ENCODE measurements at places on chromosomes 16 and 17.
A peak's percentile ranks its signal among the peaks of the same experiment; 100 is the strongest.

- DNase-seq: no peak
These were observed 240.1 kb downstream of the HAPSTR1 start for GRCh38 chr16:9331503-9331902.

DNA sequence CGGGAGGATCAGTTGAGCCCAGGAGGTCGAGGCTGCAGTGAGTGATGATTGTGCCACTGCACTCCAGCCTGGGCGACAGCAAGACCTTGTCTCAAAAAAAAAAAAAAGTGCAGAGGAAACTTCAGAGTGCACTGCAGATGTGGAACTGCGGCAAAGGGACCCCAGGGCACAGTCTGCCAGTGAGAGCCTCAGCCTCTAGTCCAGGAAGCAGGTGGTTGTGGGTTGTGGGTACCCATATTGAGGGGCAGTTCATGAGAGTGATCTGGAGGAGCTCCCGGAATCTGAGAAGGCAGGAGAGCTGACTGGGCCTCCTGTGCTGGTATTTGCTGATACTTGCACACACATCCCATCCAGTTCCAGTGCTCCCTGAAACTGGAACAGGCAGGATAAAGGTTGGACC, 13.1 kb downstream of the FOXN1 start:
- no peak for DNase-seq

- no peak for DNase-seq
These were observed 49.5 kb downstream of the DNAH2 start for GRCh38 chr17:7767004-7767403.

GRCh38 chr16:73065632-73066330, 17.9 kb upstream of the ZFHX3 start:
- DNase-seq: no peak

DNA sequence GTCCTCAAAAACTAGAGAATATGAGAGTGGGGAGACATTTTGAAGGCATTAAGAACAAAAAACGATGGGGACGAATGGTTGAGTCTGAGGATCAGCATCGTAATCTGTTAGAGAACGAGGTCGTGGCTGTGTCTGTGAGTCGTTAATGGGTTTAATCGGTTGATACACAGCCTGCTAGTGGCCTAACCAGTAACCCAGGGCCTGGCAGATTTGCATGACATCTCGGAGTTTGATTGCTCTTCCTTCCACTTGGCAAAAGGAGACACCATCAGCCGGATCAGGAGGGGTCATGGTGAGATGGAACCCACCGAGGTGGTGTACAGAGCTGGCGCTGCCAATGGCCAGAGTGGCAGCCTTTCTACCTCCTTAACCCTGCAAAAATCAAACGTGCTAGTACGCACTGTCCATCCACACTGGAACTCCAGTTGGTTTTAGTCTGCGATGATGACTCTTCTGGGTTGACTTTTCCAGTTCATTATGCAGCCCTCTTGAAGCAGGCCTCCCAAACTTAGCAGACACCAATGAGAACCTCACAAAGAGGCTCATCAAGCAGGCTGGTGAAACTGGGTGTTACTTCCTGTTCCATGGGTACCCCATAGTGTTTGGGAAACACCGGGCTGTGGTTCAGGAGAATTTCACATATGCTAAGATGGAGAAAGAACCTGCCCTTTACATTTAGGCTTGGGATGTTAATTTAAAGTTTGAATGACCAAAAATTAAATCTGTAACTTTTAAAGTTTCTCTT, 4.1 kb downstream of the HS3ST3B1 start:
- DNase-seq: no peak

DNA sequence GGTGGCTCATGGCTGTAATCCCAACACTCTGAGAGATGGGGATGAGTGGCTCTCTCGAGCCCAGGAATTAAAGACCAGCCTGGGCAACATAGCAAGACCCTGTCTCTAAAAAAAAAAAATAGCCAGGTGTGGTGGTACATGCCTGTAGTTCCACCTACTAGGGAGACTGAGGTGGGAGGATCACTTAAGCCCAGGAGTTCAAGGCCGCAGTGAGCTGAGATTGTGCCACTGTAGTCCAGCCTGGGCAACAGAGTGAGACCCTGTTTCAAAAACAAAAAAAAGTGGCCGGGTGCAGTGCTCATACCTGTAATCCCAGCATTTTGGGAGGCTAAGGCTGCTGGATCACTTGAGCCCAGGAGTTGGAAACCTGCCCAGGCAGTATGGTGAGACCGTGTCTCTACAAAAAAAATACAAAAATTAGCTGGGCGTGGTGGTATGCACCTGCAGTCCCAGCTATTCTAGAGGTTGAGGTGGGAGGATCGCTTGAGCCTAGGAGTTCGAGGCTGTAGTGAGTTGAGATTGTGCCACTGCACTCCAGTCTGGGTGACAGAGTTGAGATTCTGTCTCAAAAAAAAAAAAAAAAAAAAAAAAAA, 3.0 kb downstream of the C16orf54 start:
- DNase-seq: no peak

GRCh38 chr17:55420067-55420775, 1.4 kb downstream of the MMD start:
- no peak for DNase-seq

GRCh38 chr17:18381158-18381952, 3.8 kb downstream of the EVPLL start:
- no peak for DNase-seq

- no peak for DNase-seq
These were observed 9.5 kb downstream of the SULT1A2 start for GRCh38 chr16:28587386-28587785.

DNA sequence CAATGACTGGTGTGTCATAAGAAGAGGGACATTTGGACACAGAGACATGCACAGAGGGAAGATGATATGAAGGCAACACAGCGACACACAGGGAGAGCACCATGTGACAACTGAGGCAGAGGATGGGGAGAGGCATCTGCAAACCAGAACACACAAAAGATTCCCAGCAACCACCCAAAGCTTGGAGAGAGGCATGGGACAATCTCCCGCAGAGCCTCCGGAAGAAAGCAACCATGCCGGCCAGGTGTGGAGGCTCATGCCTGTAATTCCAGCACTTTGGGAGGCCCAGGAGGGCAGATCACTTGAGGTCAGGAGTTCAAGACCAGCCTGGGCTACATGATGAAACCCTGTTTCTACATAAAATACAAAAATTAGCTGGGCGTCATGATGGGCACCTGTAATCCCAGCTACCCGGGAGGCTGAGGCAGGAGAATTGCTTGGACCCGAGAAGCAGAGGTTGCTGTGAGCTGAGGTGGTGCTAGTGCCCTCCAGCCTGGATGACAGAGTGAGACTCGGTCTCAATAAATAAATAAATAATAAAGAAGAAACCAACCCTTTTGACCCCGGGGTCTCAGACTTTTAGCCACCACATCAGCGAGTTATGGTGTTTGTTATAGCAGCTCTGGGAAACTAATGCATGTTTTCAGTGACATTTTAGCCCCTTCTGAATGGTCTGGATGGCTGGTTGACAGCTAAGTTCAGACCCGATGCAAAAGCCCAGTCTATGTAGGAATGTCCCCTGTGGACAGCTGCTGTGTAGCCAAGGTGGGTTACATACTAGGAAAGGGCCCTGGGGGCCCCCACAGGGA, 13.8 kb upstream of the PLCG2 start:
- DNase-seq: no peak

- DNase-seq: peak; percentile 58
These were observed 52.0 kb upstream of the AMZ2 start for GRCh38 chr17:68195667-68196393.

- DNase-seq: no peak
These were observed 31.0 kb downstream of the CFDP1 start for GRCh38 chr16:75402159-75402820.

DNA sequence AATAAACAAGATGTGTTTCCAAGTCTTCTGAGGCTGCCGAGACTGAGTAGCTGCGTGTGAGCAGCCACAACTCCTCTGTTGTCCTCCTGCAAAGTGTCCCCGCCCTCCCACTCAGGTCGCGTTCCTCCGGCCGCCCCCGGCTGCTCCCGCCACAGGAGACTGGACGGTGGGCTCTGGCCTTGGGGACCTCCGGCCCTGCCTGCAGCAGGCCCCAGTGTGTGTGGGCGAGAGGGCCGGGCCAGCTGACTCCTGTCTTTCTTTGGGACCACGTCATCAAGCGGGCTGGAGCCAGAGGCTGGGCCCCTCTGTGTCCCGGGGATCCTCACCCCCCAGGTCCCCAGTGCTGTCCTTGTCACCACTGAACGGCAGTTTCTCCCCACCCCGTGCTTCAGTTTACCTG, 175.3 kb downstream of the NPIPB11 start:
- no peak for DNase-seq

DNA sequence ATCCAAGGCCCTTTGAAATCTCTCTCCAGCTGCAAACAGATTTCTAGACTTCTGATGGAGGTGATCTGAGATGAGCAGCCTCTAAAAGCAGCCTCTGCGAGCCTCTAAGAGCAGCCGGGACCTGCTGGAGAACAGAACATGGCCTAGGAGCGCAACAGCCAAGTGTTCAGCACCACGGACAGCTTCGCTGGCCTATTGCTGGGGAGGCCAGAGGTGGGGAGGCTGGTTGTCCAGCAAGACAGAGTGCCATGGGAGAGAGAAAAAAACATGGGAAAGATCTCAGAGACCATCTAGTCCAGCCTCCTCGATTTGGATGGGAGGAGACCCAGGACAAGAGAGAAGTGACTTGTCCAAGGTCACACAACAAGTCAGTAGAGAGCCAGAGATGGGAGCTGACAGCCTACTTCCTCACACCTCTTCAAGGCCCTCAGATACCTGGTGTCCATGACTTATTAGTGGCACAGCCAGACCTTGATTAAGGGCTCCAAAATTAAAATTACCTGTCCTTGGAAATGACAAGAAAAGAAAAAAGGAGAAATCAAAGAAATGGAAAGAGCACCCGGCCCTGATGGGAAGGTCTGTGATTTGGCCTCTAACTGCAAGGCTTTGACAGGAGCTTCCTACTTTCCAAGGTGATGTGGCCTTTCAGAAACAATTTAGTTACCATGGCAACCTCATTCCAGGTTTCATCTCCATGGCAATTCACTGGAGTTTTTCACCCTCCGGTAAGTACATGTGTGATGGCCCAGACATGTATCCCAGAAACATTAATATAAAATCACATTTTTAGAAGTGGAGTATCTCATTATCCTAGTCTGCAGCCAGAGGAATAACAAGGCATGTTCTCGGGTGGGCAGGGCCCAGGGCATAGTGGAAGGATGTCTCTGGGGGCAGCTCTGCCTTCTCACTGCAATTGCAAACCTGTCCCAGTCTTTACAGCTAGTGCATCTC, 14.5 kb downstream of the RPRML start:
- no peak for DNase-seq

- peak; percentile 6 for DNase-seq
These were observed 23.5 kb downstream of the AATF start for GRCh38 chr17:36972186-36972700.

GRCh38 chr16:67801241-67801640, 5.1 kb downstream of the RANBP10 start:
- no peak for DNase-seq

DNA sequence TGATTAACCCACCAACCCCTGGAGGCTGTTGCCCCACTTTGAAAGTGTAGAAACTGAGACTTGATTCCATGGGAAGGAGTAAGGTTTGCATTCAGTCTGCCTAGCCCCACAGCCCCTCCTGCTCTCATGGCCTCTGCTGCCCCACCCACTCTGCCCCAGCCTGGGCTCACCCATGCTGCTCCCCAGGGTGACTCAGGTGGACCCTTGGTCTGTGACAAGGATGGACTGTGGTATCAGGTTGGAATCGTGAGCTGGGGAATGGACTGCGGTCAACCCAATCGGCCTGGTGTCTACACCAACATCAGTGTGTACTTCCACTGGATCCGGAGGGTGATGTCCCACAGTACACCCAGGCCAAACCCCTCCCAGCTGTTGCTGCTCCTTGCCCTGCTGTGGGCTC, 6.5 kb downstream of the PRSS41 start:
- DNase-seq: no peak

GRCh38 chr16:69412287-69412686, 12.1 kb upstream of the CYB5B start:
- no peak for DNase-seq

GRCh38 chr17:77691216-77692085, 267.1 kb upstream of the TNRC6C start:
- DNase-seq: no peak

GRCh38 chr17:79851461-79851817, 12.2 kb upstream of the CBX4 start:
- DNase-seq: peak; percentile 93

DNA sequence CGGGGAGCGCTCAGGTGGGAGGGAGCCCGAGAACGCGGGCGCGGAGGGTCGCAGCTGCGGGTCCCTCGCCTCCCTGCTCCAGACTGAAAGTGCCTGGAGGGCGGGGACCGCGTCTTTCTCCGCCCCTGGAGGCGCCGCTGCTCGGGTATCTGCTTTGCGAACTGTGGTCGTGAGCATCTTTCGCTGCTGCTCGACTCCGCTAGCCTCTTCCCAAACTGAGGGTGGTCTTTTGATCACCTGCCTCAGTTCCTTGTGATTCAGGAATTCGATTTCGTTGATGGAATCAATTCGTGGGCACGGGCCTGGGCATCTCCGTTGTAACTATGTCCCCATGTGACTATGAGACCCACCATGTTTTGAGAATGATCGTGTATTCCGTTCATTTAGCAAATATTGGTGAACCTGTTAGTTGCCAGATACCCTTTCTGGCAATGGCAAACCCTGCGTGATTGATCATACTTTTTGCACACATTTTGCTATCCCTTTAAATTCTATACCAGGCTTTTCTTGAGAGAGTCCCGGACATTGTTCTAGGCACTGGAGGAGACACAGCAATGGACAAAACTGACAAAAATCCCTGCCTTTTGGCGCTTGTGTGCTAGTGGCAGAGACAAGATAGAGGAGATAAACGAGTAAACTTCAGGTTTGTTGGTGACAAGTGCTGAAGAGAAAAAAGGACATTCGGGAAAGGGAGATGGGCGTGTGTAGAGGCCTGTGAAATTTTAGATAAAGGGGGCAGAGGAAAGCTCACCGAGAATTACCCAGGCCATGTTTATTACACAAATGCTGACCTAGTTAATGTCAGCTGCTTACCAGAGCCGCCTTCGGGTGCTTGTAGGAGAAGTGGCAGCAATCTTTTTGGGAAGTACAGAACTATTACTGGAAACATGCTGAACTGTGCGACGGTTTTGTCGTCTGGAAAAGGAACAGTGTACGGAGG, 948 bp downstream of the UTP18 start:
- DNase-seq: peak; percentile 15

GRCh38 chr17:82808006-82808405, 31.8 kb downstream of the ZNF750 start:
- DNase-seq: no peak

DNA sequence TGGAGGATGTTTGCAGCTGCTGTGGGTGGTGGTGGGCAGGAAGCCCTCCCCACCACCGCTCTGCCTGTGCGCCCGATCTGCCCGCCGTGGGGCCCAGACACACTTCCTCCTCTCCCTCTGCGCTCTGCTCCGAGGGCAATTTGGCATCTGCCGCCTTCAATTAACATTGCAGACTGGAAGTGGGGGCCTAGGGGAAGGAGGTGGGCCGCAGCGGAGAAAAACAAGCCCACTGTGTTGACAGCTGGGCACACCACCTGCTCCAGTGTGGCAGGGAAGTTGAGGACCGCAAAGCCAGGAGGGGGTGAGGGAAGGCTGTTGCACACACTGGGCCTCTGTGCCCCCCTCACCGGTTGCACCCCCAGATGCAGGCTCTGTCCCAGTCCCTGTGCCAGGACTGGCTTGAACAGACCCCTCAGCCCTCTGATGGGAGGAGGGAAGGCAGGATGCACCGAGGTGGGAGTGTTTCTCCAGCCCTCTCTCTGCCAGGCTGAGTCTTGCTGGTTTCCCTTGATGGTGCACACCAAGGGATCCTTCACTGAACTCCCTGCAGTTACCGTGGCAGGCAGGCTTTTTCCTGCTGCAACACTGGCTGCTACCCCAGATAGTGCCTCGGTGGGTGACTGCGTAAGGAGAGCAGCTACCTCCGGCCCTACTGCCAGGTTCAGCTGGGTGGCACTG, 72.8 kb upstream of the MED9 start:
- peak; percentile 97 for DNase-seq

GRCh38 chr17:47996201-47996600, 25.3 kb downstream of the CDK5RAP3 start:
- DNase-seq: no peak
